Prostate gland (tissue), 2 donors: ENCODE measurements at places on chromosomes 2 and 18. TPM values are rescaled to one million over a fixed set of nuclear protein-coding genes. Genes with fewer than 3 reads are reported as not detected.

ACTG2 gene
- total RNA-seq = 1,176 TPM

- H3K4me1 ChIP-seq = no peaks in the 10 kb centered on the region
- no peaks in the 10 kb centered on the region for H3K36me3 ChIP-seq
- H3K27ac ChIP-seq = no peak overlapping the region
Measured at GRCh38 chr2:15975676-15976075, 35.3 kb downstream of the MYCN start.

ST8SIA3 gene
- total RNA-seq = not detected

CYP27A1 gene
- total RNA-seq = 97.7 TPM

GRCh38 chr2:64939332-64939917, 49.8 kb upstream of the SLC1A4 start:
- no peak for DNase-seq
- no peaks in the 10 kb centered on the region for H3K27me3 ChIP-seq
- H3K4me1 ChIP-seq = no peaks in the 10 kb centered on the region
- no peak overlapping the region for H3K27ac ChIP-seq
- H3K36me3 ChIP-seq = no peaks in the 10 kb centered on the region

MDH1B gene
- 0.82 TPM for total RNA-seq

GRCh38 chr18:5895299-5895875, at the start of gene TMEM200C:
Gene TMEM200C (minus strand): TSS chr18:5895522. CDS start chr18:5892063, 3,459 bp downstream.
- no peak for DNase-seq
- H3K4me1 ChIP-seq = peaks cover 3% of the 10 kb centered on the region
- no peaks in the 10 kb centered on the region for H3K36me3 ChIP-seq
- H3K27me3 ChIP-seq = peaks cover 9% of the 10 kb centered on the region
- peak within 1 kb of the TSS; percentile 33 for H3K4me3 ChIP-seq

DNA sequence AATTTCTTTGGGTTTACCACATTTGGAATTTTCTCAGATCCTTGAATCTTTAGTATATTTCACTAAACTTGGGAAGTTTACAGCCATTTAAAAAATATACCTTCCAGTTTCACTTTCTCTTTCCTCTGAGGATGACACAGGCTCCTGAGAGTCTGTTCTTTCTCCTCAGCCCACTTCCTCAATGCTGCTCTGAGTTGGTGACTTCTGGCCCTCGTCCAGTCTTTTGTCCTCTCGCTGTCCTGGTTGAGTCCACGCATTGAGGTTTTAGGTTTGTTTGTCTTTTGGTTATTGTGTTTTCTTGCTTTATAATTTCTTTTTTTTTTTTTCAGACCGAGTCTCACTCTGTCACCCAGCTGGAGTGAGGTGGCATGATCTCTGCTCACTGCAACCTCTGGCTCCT, 40.7 kb upstream of the GALR1 start:
- H3K4me3 ChIP-seq = no peak overlapping the region
- no peaks in the 10 kb centered on the region for H3K36me3 ChIP-seq
- H3K4me1 ChIP-seq = peaks cover 2% of the 10 kb centered on the region

HOXD1 gene
- 2.3 TPM for total RNA-seq

CD207 gene
- 0.23 TPM for total RNA-seq

SCN9A gene
- 0.46 TPM for total RNA-seq

IHH gene
- total RNA-seq = 9.6 TPM

GRCh38 chr2:32212295-32212694, 46.6 kb downstream of the SLC30A6 start:
- no peaks in the 10 kb centered on the region for H3K36me3 ChIP-seq
- DNase-seq = no peak
- no peak overlapping the region for H3K4me3 ChIP-seq
- no peaks in the 10 kb centered on the region for H3K4me1 ChIP-seq

RNF152 gene
- total RNA-seq = 15.5 TPM

DNA sequence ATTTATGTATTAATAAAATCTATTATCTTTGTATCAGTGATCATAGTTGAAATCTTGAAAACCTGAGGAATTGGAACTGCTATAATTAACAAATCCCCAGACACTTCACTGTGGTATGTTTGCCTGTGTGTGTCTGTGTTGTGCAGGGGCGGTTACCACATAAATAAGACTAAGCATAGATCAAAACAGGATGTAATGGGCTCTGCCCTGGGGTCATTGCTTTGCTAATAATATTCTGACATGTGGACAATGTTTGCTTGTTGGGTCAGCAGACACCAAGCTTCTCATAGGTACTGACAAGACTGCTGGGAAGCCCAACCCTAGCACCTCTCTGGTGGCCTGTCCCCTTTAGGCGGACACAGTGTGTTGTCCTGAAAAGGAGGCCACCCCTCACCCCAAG, 35.8 kb upstream of the DOK6 start:
- no peaks in the 10 kb centered on the region for H3K36me3 ChIP-seq
- no peak overlapping the region for H3K4me3 ChIP-seq
- H3K27ac ChIP-seq = no peak overlapping the region
- no peaks in the 10 kb centered on the region for H3K4me1 ChIP-seq

SKA1 gene
- 2.6 TPM for total RNA-seq

DNA sequence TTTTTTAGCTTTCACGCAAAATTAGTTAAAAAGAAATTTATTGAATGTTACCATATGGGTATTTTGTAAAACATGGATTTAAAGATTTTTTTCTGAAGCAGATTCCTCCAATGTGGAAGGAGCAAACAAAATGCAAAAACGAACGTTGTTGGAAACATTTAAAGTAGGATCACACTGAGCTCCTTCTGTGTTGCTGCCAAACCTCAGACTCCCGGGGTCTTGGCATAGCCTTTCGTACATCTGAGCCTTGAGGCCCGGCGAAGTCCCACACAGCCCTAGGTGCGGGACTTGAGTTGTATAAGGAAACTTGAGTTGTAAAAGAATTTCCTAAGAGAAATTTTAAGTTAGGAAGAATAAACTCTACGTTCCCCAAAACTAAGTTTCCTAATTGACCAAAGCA, 52.0 kb upstream of the CD226 start:
- no peaks in the 10 kb centered on the region for H3K27me3 ChIP-seq
- H3K4me1 ChIP-seq = no peaks in the 10 kb centered on the region

GRCh38 chr2:57396355-57397098, 650.1 kb upstream of the VRK2 start:
- no peaks in the 10 kb centered on the region for H3K4me1 ChIP-seq
- no peak overlapping the region for H3K27ac ChIP-seq
- no peak overlapping the region for H3K4me3 ChIP-seq

DNA sequence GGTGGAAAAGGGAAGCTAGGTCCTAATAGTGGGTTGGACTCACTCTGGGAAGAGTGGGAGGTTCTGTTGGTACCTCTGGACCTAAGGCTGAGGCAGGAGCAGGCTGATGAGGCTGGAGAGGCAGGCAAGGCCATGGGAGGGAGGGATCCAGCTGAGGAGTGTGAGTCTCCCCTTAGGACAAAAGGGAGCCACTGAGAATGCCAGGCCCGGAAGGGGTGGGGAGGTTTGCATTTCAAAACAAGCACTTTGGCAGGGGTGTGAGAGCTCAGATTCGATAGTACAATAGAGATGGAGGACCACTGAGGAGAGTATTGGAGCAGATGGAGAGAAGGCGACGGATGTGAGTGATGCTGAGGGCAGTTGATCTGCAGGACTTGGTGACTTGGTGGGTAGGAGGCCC, 132.1 kb upstream of the CAPN13 start:
- H3K36me3 ChIP-seq = no peaks in the 10 kb centered on the region
- DNase-seq = no peak
- no peak overlapping the region for H3K27ac ChIP-seq
- no peak overlapping the region for H3K4me3 ChIP-seq

- H3K27ac ChIP-seq = no peak overlapping the region
- no peaks in the 10 kb centered on the region for H3K27me3 ChIP-seq
- no peaks in the 10 kb centered on the region for H3K36me3 ChIP-seq
- H3K4me1 ChIP-seq = no peaks in the 10 kb centered on the region
Measured at GRCh38 chr2:19131871-19132270, 226.6 kb downstream of the OSR1 start.

- H3K4me1 ChIP-seq = no peaks in the 10 kb centered on the region
- peak overlapping the region; percentile 54 for H3K27ac ChIP-seq
- H3K27me3 ChIP-seq = no peaks in the 10 kb centered on the region
- H3K36me3 ChIP-seq = no peaks in the 10 kb centered on the region
Measured at GRCh38 chr2:60353406-60353800, 200.1 kb downstream of the BCL11A start.

GRCh38 chr18:79730804-79731203, 51.2 kb downstream of the CTDP1 start:
- DNase-seq = no peak

TRIB2 gene
- total RNA-seq = 205 TPM

APCDD1 gene
- 126 TPM for total RNA-seq

DNA sequence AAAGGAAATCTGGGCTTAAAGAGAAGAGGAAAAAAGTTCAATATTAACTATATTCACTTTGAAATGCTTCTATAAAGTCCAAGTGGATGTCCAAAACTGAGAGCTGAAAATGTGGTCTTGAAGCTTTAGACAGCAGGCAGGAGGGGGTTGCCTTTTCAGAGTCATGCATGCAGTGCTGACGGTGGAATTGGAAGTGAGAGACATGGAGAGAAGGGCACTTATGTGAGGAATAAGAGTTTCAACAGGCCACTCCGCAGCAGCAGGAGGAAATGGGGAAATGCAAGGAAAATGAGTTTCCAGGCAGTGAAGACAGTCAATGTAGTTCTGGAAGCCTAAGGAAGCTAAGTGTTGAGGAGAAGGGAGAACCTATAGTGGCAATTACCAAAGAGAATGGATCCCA, 33.0 kb upstream of the LRRC30 start:
- H3K27ac ChIP-seq = no peak overlapping the region
- no peak overlapping the region for H3K4me3 ChIP-seq
- no peaks in the 10 kb centered on the region for H3K27me3 ChIP-seq
- DNase-seq = no peak
- no peaks in the 10 kb centered on the region for H3K36me3 ChIP-seq
